ENCODE measurements at places on chromosomes 12 and 14.
A peak's percentile ranks its signal among the peaks of the same experiment; 100 is the strongest.

DNA sequence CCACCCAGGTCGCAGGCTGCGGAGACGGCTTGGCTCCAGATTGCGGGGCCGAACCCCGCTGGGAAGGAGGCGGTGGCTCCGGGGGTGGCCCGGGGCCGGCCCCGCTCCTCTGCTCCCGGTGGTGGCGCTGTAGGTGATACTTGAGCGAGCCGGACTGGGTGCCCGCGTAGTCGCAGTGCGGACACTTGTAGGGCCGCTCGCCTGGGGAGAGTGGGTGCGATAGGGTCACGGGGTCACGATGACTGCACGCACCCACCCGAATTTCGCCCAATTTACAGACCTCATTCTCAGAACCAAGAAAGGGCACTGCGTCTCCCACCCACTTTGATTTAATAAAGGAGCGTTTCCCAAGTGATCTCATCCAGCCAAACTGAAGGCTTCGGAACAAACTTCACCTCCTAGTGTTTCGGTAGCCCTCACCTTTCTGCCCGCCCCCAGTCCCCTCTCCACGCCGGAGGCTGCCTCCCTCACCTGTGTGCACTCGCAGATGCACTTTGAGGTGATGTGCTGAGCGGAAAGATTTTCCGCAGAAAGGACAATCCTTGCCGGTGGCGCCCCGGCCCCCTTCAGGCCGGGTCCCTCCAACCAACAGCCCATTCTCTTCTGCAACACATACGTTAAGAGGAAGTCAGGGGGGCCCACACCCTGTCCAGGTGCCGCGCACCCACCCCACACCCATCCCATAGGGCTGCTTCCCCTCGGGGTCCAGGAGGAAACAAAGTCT lies 7.4 kb downstream of the ZNF219 start:
- no peak for DNase-seq

GRCh38 chr12:14066021-14066420 lies 84.6 kb upstream of the GRIN2B start:
- DNase-seq: no peak

- no peak for DNase-seq
These were observed 21.0 kb downstream of the EEA1 start for GRCh38 chr12:92908108-92908507.

- DNase-seq: no peak
These were observed 33.4 kb downstream of the TMTC1 start for GRCh38 chr12:29750131-29750927.

DNA sequence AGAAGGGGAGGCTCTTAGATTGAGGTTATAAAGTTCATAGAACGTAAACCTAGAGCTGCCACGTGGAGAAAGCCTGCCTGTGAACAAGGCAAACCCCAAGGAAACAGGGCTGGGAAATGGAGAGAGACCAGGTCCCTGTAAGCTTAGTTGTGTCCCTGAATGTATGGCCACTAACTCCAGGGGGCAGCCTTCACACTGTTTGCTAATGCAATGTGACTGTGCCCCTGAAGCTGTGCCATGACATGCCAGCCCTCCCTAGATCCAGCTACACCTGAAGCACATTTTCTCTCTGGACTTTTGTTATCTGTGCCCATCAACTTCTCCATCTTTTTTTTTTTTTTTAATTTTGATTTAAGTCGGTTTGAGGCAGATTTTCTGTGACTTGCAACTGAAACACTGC lies 60.6 kb upstream of the TMCC3 start:
- DNase-seq: no peak

- no peak for DNase-seq
These were observed at the start of gene HOXC4 for GRCh38 chr12:54053751-54054741. Gene HOXC4, plus strand, starts transcription at chr12:54053835. Its CDS starts 88 bp downstream, at chr12:54053923.

- DNase-seq: peak; percentile 32
These were observed 10.3 kb upstream of the FERMT2 start for GRCh38 chr14:52961060-52961639.

DNA sequence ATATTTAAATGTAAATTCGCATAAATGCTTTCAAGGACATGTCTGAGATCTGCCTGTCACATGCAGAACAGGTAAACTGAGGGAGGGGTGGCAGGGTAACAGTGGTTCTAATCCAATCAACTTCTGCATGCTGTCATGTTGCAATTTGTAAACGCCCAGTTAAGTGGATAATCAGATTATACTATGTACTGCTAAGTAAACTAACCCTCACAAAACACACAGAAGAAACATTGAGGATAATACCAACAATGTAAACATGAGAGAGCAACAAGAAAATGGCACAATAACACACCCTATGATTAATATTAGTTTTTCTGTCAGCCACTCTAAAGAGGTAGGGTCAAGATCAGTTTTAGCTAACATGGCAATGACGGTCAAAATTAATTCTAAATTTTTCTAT lies 123.7 kb downstream of the KIF21A start:
- no peak for DNase-seq

DNA sequence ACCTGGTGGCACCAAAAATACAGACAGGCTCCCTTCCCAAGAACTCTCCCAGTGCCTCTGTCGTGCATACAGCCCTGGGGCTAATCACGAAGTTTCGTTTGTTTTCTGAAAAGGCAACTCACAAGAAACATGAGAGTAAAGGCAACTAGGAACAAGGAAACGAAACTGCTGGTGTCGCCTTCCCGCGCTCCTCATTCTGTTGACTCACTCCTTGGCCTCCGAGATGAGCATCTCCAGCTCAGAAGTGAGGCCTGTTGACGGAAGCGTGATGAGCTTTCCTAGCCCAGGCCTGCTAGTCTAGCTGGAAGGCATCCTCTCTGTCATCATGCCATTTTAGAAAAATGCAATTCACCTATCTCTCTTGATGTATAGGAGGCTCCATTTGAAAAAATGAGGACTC lies 50.5 kb downstream of the TTC9 start:
- DNase-seq: no peak

GRCh38 chr14:100488057-100488456 lies 99.2 kb downstream of the BEGAIN start:
- no peak for DNase-seq

DNA sequence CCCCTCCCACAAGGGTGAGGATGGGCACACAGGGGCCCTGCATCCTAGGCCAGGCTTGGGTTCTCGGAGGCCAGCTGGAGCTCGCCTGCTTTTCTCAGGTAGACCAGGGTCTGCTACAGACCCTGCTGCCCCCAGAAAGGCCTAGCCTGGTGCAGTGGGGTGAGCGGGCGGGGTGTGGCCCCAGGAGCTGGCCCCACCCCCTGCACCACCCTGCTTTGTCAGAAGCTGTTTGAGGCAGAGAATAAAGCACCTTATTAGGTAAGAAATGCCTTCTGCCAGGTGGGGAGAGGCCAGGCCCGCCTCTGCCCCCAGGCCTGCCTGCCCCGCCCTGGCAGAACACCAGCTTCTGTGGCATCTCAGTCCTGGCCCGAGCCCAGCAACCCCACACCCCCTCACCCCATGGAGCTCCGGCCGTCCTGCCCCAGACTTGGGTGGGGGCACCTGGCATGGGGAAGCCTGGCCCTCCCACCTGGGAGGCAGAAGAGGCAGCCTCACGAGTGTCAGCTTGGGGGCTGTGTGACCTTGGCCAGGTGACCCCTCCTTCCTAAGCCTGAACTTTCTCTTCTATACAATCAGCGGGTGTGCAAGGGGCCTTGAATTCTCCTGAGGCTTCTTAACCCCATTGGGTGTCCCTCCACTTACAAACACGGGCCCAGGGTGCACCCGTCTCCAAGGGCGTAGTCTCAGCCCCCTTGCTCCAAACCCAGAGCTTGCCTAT lies 43.2 kb downstream of the KRT80 start:
- no peak for DNase-seq

DNA sequence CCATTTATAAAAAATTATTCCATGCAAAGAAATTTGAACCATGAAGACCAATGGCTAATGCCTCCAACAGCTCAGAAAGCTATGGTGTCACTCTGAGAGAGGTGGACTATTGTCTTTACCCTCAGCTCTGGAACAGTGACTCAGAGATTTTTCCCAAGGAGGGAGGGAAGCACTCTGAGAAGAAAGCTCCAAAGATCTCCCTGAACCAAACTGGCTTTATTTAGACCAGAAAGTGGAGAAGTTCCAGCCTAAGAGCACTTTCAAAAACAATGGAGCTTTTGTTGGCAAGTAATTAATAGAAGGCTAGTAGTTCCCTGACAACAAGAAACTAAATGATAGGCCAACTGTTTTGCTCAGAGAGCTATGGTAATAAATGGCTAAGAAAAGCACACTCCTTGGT lies 599.9 kb upstream of the MDGA2 start:
- no peak for DNase-seq

DNA sequence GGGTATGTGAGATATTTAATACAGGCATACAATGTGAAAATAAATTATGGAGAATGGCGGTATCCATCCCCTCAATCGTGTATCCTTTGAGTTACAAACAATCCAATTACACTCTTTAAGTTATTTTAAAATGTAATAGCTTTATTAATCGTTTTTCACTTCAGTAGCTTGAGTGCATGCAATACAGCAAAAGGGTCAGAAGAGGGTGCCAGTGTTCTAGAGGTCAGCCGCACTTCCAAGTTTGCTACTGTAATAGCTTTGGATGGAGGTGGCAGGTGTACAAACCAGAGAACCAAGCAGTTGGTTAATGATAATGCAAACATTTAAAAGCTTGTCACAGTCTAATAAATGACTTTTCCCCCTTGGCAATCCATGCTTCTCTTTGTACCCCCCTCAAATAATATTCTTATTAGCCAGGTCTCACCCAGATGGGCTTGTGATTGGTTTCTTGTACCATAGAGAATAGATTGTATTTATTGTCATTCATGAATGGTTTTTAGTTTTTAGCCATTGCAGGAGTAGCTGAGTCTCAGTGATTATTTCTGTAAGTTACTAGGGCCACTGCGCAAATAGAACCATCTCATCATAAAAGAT lies 127.0 kb downstream of the ERC1 start:
- DNase-seq: peak; percentile 47

DNA sequence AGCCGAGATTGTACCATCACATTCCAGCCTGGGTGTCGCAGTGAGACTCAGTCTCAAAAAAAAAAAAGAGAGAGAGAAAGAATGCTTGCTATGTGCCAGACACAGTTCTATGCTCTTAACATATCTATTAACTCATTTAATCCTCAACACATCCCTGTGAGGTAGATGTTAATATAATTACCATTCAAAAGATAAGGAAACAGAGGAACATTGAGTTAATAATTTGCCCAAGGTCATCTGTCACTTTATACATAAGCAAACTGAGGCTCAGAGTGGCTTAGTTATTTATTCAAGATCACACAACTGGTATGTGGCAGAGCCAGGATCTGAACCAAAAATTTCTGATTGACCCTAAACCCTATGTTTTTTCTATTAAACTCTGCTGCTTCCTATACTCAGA lies 116.1 kb upstream of the BCAT1 start:
- DNase-seq: no peak

DNA sequence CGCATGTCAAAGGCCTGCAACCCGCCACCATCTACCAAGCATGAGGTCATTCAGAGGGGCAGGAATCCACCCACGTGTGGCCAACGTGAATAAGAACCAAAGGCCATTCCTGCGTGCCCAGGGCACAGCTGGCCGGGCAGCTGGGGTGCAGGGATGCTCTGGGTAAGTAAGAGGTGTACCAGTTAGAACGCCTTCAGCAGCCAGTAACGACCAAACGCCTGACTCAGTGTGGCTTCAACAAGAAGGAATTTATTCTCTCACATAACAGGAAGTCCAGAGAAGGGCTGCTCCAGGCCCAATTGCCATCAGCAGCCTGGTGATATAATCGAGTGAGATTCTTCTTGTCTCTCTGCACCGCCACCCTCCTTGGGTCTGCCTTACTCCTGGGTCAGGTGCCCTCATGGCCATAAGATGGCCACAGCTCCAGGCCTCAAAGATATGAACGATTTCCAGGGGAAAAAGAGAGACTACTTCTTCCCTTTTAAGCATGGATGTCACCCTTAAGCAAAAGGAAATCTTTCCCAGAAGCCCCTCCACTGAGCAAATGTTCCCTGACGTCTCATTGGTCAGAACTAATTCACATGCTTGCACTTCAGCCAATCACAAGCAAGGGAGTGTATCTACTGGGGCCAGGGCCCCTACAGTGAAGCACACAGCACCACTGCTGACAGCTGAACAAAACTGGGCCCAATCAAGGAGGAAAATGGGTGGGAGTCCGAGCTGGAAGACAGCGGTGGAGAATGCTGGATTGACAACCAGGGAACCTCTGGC lies 7.3 kb downstream of the TTC7B start:
- DNase-seq: no peak

DNA sequence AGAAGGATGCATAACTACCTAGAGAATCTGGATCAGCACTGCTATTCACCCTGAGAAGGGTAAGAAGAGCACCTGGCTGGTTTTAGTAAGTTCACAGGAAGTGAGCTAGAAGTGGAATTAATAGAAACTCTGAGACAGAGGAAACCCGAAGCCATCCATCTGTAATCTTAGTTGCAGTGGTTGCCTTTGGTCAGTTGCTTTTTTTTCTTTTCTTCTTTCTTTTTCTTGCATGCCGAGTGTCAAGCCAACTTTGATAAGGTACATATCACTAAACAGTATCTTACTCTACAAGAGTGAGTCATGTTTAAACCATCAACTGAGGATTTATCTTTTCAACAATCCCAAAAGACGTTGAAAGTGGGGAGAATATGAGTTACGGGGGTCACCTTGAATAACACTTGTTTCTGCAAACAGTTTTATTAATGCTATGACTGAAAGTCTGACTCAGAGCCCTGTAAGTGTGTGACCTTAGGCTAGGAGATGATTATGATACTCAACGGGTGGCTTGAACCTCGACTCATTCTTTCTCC lies 26.7 kb downstream of the C12orf75 start:
- DNase-seq: no peak

DNA sequence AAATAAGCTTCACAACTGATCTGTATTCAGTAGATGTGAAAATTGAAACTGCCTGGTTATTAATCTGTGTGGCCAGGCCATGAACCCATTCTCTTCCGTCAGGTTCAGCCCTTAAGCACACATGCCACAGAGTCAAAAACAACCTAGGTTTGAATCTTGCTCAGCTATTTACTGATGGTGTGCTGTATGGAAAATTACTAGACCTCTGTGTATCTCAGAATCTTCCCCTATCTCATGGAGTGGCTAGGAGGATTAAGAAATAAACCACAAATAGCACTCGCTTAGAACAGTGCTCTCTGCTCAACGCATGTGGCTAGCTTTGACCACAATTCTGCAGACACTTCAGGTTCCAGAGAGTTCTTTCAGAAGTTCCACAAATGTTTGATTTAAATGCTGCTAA lies 240.7 kb upstream of the PLEKHG7 start:
- no peak for DNase-seq

GRCh38 chr14:31927348-31927832 lies 149.7 kb upstream of the ARHGAP5 start:
- no peak for DNase-seq

DNA sequence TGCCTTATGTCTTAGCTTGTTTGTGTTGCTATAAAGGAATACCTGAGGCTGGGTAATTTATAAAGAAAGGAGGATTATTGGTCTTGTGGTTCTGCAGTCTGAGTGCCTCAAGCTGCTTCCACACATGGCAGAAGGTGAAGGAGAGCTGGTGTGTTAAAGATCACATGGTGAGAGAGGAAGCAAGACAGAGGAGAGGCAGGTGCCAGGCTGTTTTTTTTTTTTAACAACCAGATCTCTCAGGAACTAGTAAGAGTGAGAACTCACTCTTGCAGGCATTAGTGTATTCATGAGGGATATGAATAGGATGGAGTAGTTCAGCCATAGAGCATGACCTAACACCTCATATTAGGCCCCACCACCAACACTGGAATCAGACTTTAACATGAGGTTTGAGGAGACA lies 123.4 kb downstream of the CMAS start:
- no peak for DNase-seq

Measured in activated T-cell treated with anti-CD3 and anti-CD28 coated beads for 24 hours (primary cell).